Activated CD4-positive, alpha-beta memory T cell treated with anti-CD3 and anti-CD28 coated beads, Interleukin-2, amount 10 ng/mL, durations not matched to agents 7 days and 5 days (primary cell): ENCODE measurements at places on chromosomes 3 and 15. TPM values are rescaled to one million over a fixed set of nuclear protein-coding genes. Genes with fewer than 3 reads are reported as not detected.

The USP19 gene
- 61.2 TPM for total RNA-seq

The FBN1 gene
- 1.7 TPM for total RNA-seq

The CD276 gene
- total RNA-seq: 1.6 TPM

The PLS1 gene
- 3.1 TPM for total RNA-seq

The TARS3 gene
- 12.3 TPM for total RNA-seq
